Stimulated activated CD8-positive, alpha-beta memory T cell treated with anti-CD3 and anti-CD28 coated beads, Interleukin-4, amount 100 ng/mL, for 1 hour (primary cell): ENCODE measurements at places on chromosomes 12 and 14.

DNA sequence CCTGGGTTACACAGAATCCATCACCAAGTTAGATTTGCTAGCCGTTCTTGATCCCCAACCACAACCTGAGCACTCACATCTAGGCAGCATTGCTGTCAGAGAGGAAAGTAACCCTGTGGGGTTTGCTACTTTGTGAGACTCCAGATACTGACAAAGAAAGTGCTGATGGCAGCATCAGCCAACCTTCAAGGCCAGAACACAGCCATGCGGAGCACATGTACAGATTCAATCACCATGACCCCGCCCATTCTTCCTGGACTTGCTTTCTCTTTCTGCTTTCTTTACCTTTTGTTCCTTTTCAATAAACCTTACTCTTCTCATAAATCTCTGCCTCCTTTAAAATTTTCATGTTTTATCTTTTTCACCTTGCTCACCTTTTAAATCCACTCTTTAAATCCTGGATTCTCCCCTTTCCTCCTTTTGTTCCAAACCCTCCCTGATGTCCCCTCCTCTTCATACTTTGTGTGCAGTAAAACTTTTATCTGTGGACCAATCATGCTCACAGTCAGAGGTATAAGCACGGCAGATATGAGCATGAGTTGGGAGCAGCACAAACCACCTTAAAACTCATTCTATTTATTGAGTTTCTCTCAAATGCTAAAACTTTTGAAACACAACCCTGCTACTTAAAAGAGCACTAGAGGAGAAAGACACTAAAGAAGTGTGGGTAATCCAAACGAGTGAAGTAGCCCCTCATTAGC, 21.9 kb upstream of the CERS5 start:
- no peak for DNase-seq

GRCh38 chr14:100082723-100083122, 17.5 kb downstream of the EVL start:
- no peak for DNase-seq

GRCh38 chr14:98408024-98408555, 863.9 kb downstream of the BCL11B start:
- no peak for DNase-seq

DNA sequence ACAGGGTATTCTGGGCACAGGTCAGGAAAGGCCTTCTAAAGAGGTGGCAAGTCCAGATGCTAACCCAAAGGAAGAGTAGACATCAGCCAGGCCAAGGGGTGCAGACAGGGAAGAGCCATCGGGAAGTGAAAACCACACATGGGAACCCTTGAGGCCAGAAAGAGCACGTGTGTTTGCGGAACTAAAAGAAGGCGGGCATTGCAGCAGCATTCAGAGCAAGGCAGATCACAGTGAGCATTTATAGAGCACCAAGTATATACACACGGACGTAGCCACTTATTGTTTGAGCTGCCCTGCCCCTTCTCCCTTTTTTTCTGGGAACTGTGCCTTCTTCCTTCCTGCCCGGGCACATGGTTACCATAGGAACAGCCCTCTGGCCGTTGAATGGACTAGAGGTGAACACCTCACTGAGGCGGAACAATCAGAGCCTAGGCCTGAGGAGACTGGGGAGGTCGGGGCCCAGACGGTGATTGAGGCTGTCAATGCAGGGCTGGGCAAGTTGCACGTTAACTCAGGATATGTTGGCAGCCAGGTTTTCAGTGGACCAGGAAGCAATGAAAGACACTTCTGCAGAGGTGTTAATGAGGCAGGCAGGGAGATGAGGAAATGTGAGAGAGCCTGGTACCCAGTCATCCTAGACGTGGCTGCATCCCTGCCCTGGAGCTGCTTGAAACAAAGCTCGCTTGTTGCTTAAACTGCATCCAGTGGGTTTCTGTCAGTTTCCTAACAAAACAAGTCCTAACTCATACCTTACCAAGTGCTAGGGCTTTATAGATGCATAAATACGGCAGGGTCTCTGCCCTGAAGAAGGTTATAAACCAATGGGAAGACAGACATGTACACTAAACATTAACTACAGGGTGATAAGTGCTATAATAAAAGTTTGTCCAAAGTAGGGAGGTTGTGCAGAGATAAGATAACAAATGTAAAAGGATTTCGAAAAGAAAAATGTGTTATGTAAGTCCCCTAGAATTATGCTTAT, 34.2 kb downstream of the MOAP1 start:
- no peak for DNase-seq

DNA sequence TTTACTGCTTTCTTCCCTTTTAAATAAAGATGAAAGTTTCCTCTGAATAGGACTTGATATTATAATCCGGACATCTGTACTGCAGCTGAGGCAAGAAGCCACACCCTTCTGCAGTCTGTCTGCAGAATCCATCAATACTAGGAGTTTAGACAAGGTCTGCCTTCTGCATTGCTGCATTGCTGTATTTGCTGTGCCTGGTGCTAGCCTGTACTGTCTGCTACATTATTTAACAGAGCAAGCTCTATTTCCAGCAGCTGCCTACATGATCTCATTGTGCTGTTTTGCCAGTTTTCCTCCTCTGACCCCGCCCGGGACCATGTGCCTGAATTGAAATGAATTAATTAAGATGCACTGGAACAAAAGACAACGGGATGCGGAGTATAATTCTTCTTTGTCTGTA, 1.7 kb downstream of the TUBA1A start:
- DNase-seq: no peak

DNA sequence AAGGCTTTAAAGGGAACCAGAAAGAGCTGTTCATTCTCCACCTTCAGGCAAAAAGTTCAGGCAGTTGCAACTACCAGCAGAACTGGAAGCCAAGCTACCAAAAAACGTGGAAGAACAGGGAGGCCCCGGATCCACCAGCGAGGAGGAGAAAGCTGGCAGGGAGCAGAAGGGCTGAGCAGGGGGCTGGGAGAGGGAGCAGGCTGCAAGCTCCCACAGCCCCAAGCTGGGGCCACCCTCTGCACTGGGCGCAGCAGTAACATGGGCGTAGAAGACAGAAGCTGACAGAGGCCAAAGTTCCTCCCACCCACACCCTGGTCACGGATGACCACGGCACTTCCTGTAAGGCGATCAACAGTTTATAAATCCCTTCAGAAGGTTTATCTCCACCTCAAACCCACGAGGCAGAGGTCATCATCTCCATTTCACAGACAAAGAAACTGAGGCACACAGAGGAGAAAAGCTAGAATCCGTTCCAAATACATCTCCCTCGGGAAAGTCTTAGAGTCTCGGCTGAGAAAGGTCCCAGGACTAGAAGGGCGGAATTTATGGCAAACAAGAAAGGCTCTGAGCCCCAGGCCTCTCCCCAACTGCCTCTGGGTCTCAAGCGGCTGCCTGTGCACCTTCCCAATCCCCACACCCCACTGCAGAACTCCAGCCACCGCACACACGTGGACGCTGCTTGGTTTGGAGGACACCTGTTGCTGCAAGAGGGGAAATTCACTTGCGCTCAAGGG, 1.8 kb downstream of the CCDC85C start:
- DNase-seq: no peak

DNA sequence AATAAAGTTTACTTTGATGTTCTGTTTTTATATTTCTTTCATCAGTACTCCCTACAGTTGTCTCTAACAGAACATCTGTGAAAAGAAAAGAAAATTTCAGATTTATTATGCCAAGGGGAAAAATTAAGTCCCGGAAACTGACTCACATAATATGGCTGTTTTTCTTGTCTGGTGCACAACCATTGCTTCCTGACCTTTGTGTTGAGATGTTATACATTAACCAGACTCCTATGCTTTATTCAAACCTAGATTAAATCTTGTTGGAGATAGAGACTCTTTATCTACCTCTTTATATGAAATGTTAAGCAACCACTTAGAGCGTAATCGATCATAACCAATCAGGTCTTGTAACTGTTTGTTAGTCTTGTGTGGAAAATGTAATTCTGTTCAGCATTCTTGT, 37.6 kb upstream of the BICD1 start:
- DNase-seq: no peak

GRCh38 chr12:43285159-43285598, 266.8 kb downstream of the ADAMTS20 start:
- DNase-seq: no peak

- no peak for DNase-seq
Measured at GRCh38 chr12:128830505-128830893, 6.7 kb upstream of the SLC15A4 start.

DNA sequence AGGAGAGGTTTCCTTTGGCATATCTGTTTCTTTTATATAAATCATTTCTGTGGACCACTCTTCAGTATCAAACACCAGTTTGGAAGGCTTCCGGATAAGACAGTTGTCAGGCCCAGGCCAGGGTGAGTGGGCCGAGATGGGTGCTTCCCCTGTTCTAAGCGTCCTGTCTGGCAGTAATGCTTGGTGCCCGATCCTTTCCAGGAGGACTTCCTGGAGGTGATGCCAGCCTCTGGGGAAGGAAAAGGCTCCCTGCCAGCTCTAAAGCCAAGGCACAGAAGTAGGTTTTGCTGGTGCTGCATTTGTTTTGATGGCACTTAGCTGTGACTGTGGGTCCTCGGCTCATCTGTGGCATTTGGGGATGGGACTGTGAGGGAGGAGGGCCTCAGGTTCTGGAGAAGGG, 124.4 kb upstream of the RTL1 start:
- no peak for DNase-seq

DNA sequence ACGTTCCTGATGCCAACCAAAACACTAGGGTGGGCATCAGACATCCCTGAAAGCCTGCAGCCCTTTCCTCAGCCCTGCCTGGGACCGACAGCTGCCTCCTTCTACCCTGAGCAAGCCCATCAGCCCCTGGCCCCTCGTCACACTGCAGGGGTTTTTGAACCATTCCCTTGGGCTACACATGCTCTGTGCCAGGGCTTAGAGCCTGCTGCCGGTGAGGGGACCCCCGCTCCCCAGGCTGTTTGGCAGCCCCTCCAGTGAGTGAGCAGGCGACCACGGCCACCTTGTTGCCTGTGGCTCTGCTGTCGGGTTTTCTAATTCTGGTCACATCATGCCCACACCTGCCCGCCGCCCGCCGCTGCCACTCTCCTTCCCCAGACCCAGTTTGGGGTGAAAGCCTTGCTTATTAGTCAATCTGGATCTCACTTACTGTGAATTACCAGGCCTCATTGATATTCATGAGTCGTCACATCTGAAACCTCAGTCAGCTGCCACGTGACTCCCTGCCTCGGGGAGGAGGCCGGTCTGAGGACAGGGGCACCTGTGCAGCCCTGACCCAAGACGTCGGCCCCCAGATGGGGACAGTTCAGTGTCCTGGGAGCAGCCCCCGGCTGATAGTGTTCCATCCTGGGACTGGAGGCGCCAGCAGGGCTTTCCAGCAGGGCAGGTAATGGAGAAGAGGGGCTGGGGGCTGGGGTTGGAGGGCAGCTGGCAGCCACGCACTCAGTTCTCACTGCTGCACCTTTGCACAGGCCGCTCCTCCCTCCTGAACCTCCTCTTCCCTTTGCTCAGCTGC, 163.0 kb downstream of the RBM19 start:
- no peak for DNase-seq

DNA sequence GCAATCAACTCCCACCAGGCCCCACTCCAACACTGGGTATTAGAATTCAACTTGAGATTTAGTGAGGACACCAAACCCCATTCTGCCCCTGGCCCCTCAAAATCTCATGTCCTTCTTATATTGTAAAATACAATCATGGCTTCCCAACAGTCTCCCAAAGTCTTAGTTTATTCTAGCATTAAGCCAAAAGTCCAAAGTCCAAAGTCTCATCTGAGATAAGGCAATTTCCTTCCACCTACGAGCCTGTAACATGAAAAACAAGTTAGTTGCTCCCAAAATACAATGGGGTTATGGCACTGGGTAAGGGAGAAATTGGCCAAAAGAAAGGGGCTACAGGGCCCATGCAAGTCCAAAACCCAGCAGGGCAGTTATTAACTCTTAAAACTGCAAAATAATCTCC, 46.6 kb upstream of the TMTC1 start:
- no peak for DNase-seq

- no peak for DNase-seq
Measured at GRCh38 chr14:69077841-69078240, 75.1 kb downstream of the DCAF5 start.

- no peak for DNase-seq
Measured at GRCh38 chr12:86712425-86712843, 456.2 kb upstream of the MGAT4C start.

- DNase-seq: no peak
Measured at GRCh38 chr12:96256672-96257361, 62.6 kb downstream of the ELK3 start.

GRCh38 chr12:46803517-46803916, 22.3 kb downstream of the SLC38A4 start:
- DNase-seq: no peak

DNA sequence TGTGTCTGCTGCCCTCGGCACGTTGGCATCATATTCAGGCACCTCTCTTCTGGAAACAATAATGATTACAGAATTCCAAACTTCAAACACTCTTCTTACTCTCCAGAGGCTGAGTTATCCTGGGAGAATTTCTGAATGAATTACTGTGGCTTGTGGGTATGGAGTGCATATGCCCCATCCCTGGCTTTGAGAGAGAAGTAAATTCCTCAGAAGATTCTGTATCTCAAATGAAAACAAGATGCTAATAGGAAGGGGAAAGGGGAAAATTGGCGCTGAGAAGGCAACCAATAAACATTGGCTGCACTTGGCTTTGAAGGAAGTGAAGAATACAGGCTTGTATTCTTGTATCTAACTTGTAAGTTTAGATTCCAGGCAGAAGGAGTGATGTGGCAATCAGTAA, 132.0 kb upstream of the NOVA1 start:
- DNase-seq: no peak

DNA sequence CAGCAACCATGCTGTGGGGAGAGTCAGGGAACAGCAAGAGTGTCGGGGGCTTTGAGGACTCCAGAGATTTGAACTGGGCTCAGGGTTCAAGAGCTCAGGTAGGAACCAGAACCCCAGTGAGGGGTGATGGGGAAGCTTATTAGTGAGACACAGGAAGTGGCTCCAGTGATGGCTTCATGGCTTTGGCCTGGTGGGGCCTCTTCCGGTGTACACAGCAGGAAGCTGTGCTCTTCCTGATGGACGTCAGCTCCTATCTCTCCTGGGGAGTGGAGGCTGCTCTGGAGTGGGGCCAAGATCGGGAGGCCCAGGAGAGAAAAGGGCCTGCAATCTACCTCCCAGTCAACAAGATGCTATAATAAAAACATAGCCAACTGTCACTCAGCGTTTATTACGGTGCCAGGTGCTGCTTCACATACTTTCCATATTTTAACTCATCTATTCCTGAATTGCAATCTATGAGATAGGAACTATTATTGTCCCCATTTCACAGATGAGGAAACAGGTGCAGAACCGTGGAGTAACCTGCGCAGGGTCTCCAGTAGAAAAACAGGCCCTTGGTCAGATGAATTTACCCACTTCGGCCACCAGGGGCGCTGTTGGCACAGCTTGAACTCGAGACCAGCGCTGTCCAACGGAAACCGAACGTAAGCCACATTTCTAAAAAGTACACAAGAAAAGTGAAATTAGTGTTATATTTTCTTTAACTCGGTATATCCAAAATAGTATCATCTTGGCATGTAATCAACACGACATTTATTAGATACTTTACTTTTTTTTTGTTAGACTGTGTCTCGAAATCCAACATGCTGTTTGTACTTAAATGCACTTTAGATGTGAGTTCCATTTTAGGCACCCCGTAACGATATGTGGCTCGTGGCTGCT, 63.6 kb upstream of the DLK1 start:
- DNase-seq: no peak
